ENCODE measurements at places on chromosomes 7 and 10.
A peak's percentile ranks its signal among the peaks of the same experiment; 100 is the strongest.

- DNase-seq: no peak
Observed at GRCh38 chr10:77971804-77972144, 45.2 kb upstream of the DLG5 start.

DNA sequence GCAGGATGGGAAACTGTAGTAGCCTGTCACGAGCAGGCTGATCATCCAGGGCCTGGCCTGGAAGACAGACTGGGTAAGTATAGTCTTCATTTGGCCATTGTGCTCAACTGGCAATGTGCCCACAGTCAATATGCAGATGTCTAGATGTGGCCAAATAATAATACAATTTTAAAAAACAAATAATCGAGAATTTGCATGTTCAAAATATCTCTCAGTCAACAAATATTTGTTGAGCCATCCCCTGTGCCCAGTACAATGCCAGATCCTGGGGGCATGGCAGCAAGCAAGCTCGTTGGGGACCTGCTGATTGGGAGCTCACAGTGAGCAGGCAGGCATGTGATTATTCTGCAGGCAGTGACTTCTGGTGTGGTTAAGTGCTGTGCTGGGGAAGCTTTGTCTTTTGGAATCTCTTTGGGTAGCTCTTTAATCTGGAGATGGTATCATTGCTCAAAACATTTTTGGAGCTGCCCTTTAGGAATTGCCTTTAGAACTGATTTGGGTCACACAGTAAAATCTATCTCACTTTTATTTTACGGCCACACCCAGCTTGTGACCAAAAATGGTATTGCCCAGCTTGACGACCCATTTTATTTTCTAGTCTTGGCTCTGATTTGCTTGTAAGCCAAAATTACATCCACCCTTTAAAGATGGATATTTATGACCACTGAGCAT is 92.2 kb downstream of the PLCE1 start:
- DNase-seq: no peak

- peak; percentile 68 for DNase-seq
Observed at GRCh38 chr10:124641282-124642087, 102.7 kb downstream of the FAM53B start.

DNA sequence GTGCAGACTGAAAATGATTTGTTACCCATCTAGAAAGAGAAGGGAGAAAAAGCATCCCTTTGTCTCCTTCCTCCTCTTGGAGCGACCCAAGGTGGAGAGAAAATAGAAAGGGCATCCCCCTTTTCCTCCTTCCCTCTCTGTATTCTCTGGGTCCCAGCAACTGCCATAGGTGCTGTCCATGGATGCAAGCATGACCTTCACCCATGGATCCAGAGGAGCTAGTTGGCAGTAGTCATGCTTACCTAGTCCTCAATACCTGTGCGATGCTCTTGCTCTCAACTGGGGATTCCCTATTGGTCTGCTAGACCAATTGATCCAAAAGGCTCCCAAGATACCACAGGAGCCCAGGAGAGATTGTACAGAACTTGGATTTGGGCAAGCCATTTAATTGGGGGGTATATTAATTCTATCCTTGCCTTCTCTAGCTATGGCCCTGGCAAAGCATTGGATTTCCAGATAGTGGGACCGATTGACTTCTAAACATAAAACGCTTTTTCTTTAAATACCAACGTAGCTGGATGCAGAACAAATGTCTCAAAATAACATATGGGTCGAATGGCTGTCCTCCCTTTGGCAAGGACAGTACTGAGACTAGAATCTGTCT is 547.8 kb upstream of the IGFBP3 start:
- no peak for DNase-seq

- DNase-seq: no peak
Observed at GRCh38 chr7:88358526-88358838, 51.8 kb upstream of the STEAP4 start.

GRCh38 chr7:112869111-112869774 is 79.0 kb upstream of the TMEM168 start:
- DNase-seq: peak; percentile 48

DNA sequence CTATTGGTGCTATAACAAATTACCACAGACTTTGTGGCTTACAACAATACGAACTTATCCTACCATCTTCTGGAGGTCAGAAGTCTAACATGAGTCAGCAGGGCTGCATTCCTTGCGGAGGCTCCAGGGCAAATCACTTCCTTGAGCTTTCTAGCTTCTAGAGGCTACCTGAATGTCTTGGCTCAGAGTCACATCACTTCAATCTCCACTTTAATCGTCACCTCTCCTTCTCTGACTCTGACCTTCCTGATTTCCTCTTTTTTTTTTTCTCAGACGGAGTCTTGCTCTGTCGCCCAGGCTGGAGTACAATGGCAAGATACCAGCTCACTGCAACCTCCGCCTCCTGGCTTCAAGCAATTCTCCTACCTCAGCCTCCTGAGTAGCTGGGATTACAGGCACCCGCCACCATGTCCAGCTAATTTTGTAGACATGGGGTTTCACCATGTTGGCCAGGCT is 44.6 kb upstream of the ANAPC16 start:
- no peak for DNase-seq

DNA sequence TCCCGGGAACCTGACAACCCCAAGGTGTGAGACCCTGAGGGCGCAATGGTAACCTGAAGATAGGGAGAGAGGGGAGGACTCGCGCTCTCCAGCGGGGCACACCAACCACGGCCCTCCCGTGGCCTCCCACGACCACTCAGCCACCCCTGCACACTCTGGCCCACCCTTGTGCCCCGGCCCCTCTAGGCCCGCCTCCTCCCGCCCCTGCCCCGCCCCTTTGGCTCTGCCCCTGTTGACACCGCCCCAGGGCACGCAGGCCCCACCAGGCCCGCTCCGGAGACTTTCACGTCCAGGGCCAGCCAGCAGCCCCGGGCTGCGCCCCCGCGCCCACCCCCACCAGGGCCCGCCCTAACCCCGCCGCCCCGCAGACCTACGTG is 10.9 kb downstream of the ATG9B start:
- DNase-seq: no peak

- DNase-seq: no peak
Observed at GRCh38 chr10:76453332-76453731, 1021.9 kb downstream of the LRMDA start.

- no peak for DNase-seq
Observed at GRCh38 chr10:13740461-13740860, 153.7 kb downstream of the PRPF18 start.

GRCh38 chr10:44387853-44388251 is 3.0 kb upstream of the CXCL12 start:
- DNase-seq: no peak

DNA sequence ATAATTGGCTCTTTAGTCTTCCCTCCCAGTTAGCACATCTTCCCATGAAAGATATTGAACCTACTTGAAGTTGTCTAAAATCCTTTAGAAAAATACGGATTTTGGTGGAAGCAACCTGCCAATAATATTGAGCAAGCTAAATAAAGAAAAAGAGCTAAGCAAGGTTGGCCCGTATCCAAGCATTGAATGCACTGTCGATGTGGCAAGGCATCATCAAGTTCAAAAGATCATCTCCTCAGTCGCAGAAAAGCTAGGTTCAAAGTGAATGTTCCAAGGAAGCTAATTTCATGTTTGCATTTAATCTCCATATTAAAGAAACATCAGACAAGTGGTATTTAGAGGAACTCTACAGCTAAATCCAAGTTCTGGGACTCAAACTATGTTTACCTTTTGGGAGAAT is 206.0 kb downstream of the MTERF1 start:
- no peak for DNase-seq

GRCh38 chr10:13633689-13634088 is 46.9 kb downstream of the PRPF18 start:
- no peak for DNase-seq

DNA sequence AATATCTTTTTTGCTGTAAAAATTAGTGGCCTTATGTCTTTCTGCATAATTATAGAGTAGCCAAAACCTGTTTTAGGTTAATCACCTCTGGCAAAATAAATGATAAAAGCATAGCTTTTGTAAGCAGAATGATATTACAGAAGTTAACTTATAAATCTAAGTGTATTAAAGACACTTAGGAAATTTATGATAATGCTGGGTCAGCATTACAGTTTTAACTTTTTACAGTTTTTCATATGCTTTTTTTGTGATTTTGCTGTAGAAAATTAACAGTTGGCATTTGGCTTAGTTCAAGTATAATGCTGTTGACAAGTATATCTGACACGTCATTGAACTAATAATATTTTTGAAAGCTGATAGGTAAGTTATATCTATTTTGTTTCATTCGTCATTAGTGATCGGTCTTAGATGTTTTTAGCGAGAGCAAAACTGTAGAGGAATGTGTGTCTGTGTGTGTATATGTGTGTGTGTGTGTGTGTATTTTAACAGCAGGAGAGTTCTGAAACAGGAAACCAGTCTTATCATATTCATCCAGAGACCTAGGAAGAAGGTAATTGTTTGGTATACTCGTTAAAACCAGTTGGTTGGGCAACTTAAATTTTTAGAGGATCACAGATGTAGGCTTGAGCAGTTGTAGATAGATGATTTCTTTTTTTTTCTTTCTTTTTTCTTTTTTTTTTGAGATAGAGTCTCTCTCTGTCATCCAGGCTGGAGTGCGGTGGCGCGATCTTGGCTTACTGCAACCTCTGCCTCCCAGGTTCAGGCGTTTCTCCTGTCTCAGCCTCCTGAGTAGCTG is 15.4 kb downstream of the PTEN start:
- DNase-seq: no peak

DNA sequence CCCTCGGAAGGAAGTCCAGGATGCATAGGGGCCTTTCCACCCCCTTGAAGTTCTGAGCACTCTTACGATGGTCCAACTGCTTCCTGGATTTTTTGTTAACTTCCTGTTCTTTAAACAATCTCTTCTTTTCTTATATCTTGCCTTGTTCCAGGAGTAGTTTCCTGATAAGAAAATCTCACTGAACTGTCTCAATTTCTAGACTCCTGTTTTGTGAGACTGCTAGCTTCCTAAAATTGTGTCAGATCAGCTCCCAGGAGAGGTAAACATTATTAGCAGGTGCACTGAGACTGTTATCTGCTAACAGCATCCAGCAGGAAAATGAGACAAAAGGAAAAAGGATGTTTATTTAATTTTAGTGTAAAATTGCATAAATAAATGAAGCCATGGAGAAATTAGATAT is 106.2 kb upstream of the PITRM1 start:
- DNase-seq: no peak

- no peak for DNase-seq
Observed at GRCh38 chr7:82021036-82021435, 251.2 kb upstream of the HGF start.

GRCh38 chr10:17536221-17536620 is 81.0 kb downstream of the HACD1 start:
- DNase-seq: no peak

- no peak for DNase-seq
Observed at GRCh38 chr7:33258491-33258951, 129.2 kb downstream of the BBS9 start.

- DNase-seq: no peak
Observed at GRCh38 chr7:92987095-92987494, 130.7 kb downstream of the SAMD9 start.

- no peak for DNase-seq
Observed at GRCh38 chr7:78037603-78038002, 239.0 kb downstream of the PHTF2 start.

All from CD4-positive, alpha-beta T cell treated with Interleukin-6 for 4 hours (primary cell).